Globus pallidus (tissue), 1 donor: ENCODE measurements at places on chromosomes 1 and 21.

GRCh38 chr21:42308914-42309752 lies 6.1 kb downstream of the TFF3 start:
- no peak for DNase-seq

GRCh38 chr1:109838838-109839240 lies 71.8 kb upstream of the CSF1 start:
- no peak for DNase-seq

- DNase-seq: no peak
Observed at GRCh38 chr21:31865429-31865970, 7.3 kb upstream of the HUNK start.

DNA sequence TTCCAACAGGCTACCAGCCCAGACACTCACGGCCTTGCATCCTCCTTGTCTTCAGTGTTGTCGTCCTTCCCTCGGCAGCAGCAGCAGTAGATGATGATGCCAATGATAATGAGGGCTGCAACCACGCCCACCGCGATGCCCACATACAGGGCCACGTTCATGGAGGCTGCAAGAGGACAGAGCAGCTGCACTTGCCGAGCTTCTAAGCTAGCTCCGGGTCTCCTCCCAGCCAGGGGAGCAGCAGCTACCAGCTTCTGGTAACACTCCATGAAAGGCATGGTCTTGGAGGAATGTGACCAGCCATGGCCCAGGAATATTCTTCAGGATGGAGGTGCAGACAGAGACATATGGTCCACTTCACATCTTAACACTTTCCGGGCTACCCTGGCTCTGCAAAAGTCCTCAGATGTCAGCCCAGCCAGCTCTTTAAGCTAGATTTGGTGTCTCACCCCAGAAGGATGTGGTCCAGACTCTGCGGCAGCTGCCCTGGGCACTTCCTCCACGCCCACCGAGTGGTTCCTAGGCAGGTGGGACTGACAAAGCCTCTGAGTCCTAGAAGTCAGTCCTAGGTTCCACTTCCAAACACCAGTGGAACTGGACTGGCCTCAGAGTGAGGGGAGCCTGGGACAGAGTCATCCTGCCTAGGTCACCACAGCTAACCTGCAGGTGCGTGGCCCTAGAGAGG lies 35.1 kb downstream of the GPA33 start:
- no peak for DNase-seq

- no peak for DNase-seq
Observed at GRCh38 chr1:107076841-107077240, 20.4 kb downstream of the PRMT6 start.

DNA sequence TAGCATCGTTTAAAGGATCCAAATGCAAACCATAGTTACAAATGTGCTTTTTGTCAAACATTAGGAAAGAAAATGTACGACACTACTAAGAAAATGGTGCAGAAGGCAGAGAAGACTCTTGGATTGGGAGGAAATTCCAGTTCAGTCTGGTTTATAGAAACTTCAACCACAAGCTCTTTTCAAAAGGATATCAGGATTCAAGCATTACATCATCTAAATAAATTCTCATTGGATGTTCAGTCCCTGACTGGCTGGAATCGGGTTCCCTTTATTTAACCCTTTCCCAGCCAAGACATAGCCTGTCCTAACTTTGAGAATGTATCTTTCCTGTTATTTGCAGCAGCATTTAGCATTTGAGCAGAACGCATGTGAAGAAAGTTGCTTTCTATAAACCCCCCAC lies 184.6 kb downstream of the LMO4 start:
- DNase-seq: no peak

- no peak for DNase-seq
Observed at GRCh38 chr1:193210996-193211395, 24.6 kb upstream of the B3GALT2 start.

DNA sequence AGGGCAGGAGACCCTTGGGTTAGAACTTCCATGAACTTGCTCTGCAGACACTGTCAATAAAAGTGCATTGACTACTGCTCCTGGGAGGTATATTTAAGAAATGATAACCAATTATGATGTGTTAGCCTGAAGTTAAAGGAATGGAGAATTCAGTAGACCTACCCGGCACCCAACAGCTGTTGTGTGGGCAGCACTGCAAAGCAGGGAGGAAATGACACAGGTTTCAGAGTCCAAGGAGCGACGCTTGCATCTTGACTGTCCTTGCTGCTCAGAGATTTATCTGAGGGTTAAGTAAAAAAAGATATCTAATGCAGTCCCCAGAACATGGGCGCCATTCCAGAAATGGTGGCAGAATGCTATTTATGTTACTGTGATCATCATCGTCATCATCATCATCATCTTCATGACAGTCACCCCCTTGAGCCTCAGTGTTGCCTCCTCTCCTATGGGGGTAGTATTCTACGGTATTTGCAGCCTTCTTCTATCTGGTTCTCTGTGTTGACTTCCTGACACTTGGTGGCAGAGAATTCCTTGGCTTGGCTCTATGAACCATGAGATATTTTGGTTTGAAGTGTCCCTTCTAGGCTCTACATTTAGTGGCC lies 225.9 kb downstream of the KAZN start:
- no peak for DNase-seq

DNA sequence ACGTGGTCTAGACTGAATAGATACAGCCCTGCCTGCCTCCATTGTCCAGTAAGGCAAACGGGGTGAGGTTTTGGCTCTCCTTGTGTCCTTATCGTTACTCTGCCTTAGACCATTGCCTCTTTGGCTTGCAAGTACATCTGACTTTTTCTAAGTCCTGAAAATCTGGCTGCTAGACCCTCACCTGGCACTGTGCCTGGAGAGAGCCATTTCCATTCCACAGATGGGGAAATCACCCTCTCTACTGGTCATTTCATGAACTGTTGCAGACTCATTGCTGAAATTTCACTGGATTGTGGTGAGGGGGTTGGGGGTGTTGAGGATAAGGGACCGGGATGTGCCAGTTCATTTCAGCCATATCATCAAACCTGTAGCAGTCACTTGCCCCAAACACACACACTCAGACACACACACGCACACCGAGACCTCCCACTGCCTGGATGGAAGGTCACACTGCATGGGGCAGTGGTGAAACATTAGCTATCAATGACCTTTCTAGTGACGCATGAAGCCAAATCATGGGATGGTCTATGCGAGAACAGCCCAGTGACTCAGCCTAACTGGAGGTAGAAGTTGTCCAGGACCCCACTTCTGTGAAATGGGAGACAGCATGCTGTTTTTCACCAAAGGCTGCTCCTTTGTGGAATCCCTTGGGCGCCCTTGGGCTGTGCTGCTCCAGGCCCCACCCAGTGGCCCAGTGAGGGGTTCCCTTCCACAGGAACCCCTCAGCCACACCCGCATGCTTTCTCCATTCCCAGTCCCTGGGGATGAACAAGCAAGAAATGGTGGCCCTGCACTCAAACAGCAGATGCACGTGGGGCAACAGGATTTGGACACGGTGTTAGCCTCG lies 34.9 kb upstream of the VASH2 start:
- DNase-seq: peak; percentile 6

GRCh38 chr1:217048104-217048707 lies 325.0 kb upstream of the ESRRG start:
- no peak for DNase-seq

GRCh38 chr1:35762141-35762540 lies 7.6 kb downstream of the CLSPN start:
- no peak for DNase-seq

GRCh38 chr1:1938613-1939295 lies 19.7 kb upstream of the TMEM52 start:
- DNase-seq: no peak

- DNase-seq: no peak
Observed at GRCh38 chr1:180953291-180954004, 40.8 kb downstream of the KIAA1614 start.

DNA sequence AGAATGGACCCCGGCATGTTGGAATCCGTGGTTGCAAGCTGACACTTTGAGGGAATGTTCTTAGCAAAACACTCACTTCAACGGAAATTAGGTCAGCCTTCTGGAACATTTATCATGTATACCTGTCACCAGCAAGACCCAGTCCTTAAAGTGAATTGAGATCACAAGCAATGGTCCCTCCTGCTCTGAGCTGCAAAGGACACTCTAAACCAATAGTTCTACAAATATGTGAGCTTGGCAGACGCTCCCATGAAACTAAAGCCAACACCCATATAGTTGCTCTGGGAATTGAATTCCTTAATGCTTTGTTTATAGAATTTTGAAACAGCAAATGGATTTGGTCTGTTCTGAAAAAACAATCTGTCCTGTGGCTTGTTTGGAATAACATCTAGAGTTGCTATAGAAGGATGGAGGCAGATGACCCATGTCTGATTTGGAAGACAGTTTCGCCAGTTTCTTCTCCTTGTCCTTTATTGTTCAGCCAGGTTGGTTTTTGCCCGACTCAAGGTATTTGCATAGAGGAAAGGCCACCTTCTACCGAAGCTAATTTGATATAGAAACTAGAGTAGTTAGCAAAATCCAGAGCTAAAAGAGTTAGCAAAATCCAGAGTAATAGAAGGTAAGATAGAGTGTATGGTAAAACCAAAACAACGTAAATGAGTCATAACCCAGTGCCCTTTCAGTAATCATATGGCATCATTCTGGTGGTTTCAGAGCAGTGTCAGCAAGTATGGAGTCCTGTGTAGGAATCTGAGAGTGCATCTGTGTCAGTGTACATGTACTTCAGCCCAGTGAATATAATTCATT lies 236.2 kb downstream of the NFIA start:
- DNase-seq: no peak

- DNase-seq: peak; percentile 13
Observed at GRCh38 chr21:26405735-26406361, 167.2 kb downstream of the CYYR1 start.

GRCh38 chr1:184272175-184272866 lies 114.5 kb upstream of the C1orf21 start:
- DNase-seq: no peak

DNA sequence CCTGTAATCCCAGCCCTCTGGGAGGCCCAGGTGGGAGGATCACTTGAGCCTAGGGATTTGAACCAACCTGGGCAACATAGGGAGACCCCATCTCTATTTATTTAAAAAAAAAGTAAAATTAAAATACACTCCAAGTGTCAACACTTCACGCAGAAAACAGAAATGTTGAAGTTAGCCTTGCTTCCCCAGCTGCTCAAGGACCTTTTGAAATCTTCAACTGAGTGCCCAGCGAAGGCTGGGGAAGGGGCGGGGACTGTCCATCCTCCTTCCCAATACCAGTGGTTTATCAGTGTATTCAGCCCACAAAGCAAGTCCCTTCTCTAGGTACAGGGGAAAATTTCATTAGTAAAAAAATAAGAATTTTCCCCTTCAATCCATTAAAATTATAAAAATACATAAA lies 2.2 kb upstream of the DNAJC28 start:
- DNase-seq: no peak

DNA sequence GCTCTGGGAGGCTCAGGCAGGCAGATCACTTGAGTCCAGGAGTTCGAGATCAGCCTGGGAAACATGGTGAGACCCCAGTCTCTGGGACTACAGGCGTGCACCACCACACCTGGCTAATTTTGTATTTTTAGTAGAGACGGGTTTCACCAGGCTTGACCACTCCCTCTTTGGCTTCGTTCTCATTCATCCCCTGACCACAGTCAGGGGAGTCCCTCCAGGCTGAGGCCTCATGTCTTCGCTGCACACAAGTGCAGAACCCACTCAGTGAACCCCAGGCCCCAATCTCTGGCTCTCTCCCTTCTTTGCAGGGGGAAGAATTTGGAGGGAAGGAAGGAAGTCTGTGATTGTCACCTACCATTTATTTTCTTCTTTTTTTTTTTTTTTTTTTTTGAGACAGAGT lies 9.2 kb upstream of the RPS6KA1 start:
- no peak for DNase-seq

GRCh38 chr1:195804547-195804946 lies 803.7 kb downstream of the KCNT2 start:
- no peak for DNase-seq

DNA sequence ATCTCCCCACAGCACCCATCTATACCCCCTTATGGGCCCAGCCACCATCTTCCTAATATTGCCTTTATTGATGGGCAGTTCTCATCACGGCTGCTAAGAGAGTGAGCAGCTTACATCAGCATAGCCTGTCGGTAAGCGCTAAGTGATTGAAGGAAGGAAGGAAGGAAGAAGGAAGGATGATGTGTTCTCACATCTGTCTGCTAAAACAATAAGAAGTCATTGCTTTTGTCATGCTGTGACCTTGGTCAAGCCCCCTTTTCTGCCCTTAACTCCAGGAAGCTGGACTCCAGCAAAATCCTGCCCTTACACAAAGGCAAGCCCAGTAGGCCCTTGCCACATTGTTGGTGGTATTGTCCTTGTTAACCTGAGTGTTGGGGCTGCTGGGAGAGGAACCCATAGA lies 165.0 kb downstream of the ETS2 start:
- no peak for DNase-seq

- DNase-seq: no peak
Observed at GRCh38 chr1:111110197-111110899, 29.5 kb downstream of the DRAM2 start.

DNA sequence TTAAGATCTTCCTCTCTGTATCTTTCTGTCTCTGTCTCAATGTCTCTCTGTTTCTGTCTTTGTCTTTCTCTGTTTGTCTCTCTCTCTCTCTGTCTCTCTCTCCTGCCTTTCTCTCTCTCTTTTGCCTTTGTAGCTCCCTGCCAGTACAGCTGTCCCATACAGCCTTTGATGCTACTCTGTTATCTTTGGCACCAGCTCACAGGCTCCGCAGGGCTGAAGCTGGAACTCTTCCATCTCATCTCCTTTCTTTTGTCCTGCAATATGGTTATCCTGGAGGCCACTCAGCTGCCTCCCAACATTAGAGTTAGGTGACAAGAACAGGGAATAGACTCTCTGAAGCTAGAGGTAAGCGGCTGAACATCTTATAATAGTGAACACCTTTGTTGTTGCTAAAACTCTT lies 354.3 kb upstream of the NEGR1 start:
- DNase-seq: no peak

- DNase-seq: no peak
Observed at GRCh38 chr21:29238053-29238966, 60.4 kb upstream of the BACH1 start.

DNA sequence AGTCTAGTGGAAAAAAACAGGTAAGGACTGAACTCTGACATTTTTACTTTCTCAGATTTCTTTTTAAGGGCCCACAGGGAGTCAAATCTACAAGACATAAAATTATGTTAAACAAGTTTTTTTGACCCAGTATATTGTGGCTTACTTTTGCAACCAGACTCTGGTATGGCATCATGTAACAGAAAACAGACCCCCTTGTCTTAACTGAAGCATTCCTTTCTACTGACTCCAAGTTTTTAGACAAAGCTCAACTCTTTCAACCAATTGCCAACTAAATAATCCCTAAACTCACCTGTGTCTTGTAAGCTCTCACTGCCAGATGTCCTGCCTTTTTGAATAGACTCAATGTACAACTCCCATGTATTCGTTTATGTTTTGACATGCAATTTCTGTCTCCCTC lies 64.3 kb downstream of the FASLG start:
- DNase-seq: no peak

- peak; percentile 50 for DNase-seq
Observed at GRCh38 chr1:236103646-236104218, 38.6 kb upstream of the GPR137B start.
